ENCODE measurements at places on chromosomes 3 and 15. TPM values are rescaled to one million over a fixed set of nuclear protein-coding genes. Genes with fewer than 3 reads are reported as not detected.

- DNase-seq, result peak; percentile 29
These were observed 21.3 kb downstream of the KLHL6 start for GRCh38 chr3:183534249-183534648.

- peak; percentile 6 for DNase-seq
These were observed 520 bp downstream of the ZNF654 start for GRCh38 chr3:88059380-88060170.

The STRIT1 gene
- total RNA-seq, result not detected

GRCh38 chr3:23546181-23546580, 259.6 kb upstream of the UBE2E1 start:
- DNase-seq, result no peak

DNA sequence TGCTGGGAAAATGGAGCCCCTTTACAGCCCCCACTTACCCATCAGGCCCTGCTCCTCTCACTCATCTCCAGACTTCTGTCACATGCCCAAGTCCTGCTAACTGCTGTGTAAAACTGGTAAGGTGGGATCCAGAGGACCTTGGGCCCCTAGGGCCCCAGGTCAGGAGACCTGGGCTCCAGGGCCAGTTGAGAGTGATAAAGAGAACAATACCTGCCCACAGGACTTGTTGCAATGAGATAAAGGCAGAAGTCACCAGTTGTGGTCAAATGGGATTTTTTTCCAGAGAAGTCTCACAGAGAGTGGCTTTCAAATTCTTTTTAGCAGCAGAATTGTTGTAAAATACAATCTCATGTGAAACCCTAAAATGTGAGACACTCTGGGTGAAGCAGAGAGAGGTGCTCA, 753 bp downstream of the FURIN start:
- DNase-seq, result no peak

GRCh38 chr15:98838387-98839259, 169.0 kb downstream of the PGPEP1L start:
- no peak for DNase-seq

The SEMA7A gene
- total RNA-seq, result 2.3 TPM

The TGM4 gene
- not detected for total RNA-seq

The PLSCR5 gene
- total RNA-seq, result not detected

GRCh38 chr3:105398437-105398836, 31.7 kb downstream of the ALCAM start:
- no peak for DNase-seq

DNA sequence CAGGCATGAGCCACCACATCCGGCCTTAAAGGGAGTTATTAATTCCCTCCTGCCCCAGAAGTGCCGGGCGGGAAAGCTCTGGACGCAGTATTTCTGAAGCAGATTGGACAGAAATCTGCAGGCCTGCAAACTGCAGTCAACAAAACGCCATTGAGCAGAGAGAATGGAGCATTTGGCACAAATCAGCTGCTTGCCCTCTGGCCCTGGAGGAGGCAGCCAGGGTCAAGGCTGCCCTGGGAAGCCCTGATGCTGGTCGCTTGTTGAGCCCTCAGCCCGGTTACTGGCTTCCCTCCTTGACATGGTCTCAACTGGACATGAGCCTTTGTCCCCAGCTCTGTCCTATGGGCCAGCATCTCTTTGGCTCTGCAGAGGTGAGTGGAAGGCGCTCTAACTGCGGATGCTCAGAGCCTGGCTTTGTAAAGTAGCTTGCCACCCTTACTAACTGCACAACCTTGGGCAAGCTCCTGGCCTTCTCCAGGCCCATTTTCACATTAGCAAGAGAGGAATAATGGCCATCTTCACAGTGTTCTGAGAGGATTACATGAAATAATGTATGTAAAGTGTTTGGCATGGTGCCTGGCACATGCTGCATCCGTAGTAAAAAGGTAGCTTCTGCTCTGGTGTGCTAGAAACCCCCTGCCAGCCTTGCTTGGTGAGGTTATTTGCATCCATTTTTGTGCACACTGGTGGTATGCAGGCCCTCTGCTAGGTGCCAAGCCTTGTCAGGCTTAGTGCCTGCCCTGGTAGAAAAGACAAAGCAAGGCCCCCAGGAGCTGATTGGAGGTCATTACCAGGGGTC, 4.1 kb downstream of the SEMA4B start:
- DNase-seq, result no peak

The FNDC3B gene
- 76.8 TPM for total RNA-seq

DNA sequence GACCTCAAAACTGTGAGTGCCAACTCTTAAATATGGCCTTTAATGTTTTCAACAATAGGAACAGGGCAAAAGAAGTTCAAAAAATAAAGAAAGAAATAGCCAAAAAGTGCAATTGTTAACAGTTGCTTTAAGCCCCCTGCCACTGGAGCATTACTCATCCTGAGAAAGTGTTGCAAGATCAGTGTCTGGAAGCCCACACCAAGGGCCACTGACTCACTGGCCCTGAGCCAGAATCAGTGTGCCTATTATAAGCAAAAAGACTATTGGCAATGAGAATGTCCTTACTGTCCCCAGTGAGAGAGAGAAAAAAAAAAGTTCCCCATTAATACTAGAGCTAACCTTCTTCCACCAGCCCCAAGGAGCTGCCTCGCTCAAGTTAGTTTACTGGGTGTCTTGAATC, 480.1 kb upstream of the ZNF385D start:
- DNase-seq, result peak; percentile 28

- peak; percentile 95 for DNase-seq
These were observed 76.0 kb downstream of the HMG20A start for GRCh38 chr15:77496715-77497109.

- no peak for DNase-seq
These were observed 396.3 kb downstream of the LSAMP start for GRCh38 chr3:116048991-116049390.

The KIF15 gene
- total RNA-seq, result 3.8 TPM

The EOMES gene
- total RNA-seq, result under 0.01 TPM

DNA sequence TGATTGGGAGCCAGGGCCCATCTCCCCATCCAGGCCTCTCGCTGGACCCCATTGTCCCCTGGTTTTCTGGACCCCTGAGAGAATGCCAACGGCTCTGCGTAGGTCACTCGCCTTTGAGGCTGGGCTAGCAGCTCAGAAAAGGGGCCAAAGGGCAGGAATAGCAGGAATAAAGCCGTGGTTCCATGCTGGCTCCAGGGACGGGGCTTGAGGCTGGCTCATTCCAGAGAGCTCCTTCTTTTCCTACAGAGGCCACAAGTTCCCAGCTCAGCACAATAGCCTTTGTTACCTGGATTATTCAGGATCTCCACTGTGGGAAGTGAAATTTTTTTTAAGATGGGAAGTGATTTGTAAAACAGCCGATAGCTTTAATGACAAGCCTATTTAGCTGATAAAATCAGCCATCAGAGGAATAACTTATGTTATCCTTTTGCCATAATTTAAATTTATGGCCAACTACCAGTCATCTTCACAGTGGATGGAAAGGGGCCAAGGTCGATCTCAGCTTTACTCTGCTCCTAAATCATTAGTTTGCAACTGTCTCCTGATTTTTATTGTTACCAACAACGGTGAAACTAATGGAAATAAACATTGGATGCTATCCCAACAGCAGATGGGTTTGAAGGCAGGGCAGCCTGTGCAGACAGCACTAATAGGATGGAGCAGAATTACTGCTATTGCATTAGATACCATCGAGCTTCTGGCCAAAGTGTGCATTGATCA, 124.3 kb downstream of the TMEM266 start:
- DNase-seq, result no peak

- DNase-seq, result no peak
These were observed 16.1 kb upstream of the GHSR start for GRCh38 chr3:172464306-172464705.
